ENCODE measurements at places on chromosomes 3 and 15. TPM values are rescaled to one million over a fixed set of nuclear protein-coding genes. Genes with fewer than 3 reads are reported as not detected.

The FGF7 gene
- not detected for total RNA-seq

The KLF15 gene
- total RNA-seq: 0.08 TPM

The EPHB1 gene
- not detected for total RNA-seq

The PRTG gene
- 11.0 TPM for total RNA-seq

The LYZL4 gene
- total RNA-seq: not detected
